GM10248 (cell line): ENCODE measurements at places on chromosomes 13 and 19.

- no peak for DNase-seq
Measured at GRCh38 chr13:24275041-24275440, 34.3 kb upstream of the C1QTNF9 start.

DNA sequence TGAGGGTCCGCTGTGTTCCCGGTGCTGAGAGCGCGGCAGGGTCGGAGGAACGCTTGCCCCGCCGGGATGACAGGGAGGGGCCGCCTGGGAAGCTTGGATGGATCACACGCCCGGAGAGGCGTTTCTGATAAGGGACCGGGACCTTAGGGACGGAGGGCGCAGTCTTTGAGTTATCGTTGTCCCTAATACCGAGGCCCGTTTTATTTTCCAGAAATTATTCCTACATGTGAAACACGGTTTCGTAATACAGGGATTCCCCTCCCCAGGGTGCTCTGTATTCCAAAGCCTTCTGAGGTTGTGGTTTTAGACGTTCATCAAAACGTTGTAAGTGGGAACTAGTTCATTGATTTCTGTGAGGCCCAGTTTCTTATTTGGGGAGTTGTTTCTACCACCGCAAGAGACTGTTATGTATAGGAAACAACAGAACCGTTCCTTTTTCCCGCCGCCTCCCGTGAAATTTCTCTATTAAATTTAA lies 752 bp downstream of the PDCD5 start:
- DNase-seq = no peak

DNA sequence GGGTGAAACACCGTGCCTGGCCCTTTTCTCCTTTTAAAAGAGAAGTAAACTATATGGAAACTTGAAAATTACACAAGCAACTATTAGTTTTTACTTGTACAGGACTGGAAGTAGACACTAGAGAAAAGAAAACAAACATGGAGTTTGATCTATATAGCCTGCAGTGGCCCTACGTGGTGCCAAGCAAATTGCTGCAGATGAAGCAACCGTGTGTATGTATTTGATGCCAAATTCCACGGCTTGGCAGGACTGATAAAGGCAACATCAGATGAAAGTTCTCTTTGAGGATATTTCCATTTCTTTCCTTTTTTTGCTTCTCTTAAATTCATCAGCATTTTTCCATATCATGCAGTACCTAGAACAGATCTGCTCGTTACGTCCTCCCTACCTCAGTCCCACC lies 49.8 kb downstream of the ATP8A2 start:
- no peak for DNase-seq

DNA sequence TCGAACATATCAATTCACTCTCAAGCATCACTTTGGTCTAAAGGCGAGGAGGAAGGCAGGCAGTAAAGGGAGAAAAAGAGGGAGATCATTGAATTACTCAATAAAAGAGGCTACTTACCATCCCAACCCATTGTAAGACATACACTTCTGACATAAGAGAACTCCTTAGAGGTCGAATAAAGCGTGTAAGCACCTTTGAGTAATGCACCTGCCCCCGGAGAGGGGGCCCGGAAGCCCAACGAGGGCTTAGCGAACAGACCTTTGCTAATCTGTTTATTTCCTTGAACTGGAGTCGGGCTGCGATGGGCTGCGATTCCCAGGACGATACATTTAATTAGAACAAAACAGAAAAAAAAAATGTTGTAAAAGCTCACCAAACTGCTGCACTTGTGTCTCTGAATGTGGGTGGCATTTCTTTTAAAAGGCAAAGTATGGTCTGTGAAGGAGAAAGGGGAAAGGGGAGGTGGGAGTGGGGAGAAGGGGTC lies 3.0 kb downstream of the ZC3H4 start:
- no peak for DNase-seq

- DNase-seq = no peak
Measured at GRCh38 chr19:41330946-41331678, 21.1 kb downstream of the CCDC97 start.

DNA sequence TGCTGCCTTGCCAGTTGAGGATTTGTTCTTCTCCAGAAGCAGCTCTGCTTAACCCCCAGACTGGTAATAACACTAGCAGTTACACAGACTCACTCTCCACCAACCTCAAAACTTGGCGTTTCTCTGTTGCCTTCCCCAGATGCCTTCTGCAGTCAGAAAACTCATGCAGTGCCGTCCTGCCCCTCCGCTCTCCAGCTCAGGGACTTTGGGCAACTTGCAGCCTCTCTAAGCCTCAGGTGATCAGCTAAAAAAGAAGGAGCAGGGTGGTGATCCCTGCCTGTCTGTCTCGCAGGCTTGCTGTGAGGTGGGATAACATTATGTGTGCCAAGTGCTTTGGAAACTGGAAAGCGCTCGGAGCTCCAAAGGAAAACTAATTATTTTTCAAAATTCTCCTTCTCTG lies 391.6 kb downstream of the HS6ST3 start:
- DNase-seq = no peak

DNA sequence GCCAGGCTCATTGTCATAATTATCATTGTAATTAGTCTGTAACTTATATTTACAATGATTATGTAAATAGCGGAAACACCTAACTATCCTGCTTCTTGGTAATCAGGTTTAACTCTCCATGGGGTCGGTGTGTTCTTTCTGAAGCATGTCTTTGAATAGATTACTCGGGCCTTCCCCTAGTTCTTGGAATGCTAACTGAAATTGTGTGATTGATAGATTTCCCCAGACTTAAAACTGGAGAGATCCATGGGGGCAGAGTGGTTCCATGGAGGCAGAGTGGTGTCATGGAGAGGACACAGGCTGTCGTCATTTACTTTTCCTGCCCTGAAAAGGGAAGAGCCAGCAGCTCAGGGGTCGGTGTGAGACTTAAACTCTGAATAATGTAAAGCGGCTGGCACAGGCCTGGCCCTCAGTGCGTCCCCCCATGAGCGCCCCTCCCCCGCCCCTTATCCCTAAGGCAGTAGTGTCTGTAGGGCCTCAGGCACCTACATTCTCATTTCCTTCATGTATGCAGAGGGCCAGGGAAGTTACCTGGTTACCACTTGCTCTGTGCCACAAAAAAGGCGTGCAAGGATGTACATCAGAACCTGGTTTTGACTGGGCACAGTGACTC lies 225.1 kb downstream of the TM9SF2 start:
- DNase-seq = no peak

GRCh38 chr13:20465218-20465879 lies 60.3 kb downstream of the CRYL1 start:
- no peak for DNase-seq

DNA sequence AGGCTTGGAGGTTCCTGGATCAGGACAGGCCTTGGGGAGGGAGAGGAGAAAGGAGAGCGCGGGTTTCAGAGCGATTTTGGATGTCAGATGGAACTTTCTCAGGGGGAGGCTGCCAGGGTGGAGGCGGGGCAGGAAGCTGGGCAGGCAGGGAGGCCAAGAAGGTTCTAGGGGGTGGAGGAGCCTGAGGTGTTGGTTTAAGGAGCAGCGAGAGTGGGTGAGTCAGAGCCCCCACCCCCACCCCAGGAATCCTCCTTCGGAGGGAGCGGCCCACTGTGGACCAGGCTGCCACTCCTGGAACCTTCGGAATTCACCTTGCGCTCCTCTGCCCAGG lies 15.9 kb upstream of the NOP53 start:
- DNase-seq = no peak

GRCh38 chr13:113203507-113204377 lies 4.7 kb downstream of the PCID2 start:
- no peak for DNase-seq

DNA sequence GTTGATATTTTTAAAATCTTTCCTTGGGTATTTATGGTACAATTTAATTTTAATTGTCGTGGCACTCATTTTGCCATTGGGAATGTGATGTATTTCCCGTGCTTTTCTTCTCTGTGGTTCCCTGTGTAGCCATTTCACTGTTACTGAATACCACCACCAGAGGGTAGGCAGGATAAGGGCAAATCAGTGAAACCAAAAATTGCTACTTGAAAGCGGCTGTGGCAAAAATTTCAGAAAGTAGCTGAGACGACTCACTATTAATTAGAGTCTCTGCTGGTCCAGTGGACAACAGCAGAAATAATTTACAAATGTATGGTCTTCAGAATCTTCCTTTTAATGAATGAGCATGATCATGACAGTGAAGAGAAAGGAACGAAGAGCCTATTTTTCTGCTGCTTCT lies 34.4 kb upstream of the MIR17HG start:
- DNase-seq = no peak

GRCh38 chr13:77345150-77345780 lies 18.4 kb upstream of the MYCBP2 start:
- peak; percentile 21 for DNase-seq

DNA sequence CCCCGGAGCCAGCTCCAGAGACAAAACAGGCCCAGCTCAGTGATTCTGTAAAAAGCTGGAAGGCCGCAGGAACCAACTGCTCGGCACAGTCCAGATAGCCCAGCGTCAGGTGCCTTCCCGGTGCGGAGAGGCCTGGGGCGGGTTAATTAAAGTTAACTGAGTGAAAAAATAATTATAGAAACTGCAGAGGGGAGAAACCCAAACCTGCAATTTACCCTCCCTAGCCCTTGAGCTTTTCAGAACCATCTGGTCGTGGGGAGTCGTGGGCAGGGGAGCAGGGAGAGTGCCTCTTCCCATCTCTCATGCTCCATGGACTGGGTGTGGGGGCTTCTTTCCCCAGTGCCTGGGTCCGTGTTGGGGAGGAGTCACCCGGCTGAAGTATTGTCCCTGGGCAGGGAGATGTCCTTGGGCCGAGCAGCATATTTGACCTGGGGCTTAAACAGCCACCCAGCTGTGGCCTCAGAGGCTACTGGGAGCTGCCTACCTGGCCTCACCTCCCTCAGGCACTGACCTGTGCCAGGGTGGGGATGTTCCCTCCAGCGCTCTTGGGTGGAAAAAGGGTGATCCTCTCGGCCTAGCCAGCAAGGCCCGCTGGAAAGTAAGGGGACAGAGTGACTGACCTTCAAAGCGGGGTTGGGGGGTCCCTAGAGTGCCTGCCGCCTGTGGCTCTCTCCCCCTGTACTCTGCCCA lies 65.9 kb downstream of the CHST8 start:
- DNase-seq = no peak

GRCh38 chr13:83692800-83693199 lies 189.5 kb downstream of the SLITRK1 start:
- no peak for DNase-seq

DNA sequence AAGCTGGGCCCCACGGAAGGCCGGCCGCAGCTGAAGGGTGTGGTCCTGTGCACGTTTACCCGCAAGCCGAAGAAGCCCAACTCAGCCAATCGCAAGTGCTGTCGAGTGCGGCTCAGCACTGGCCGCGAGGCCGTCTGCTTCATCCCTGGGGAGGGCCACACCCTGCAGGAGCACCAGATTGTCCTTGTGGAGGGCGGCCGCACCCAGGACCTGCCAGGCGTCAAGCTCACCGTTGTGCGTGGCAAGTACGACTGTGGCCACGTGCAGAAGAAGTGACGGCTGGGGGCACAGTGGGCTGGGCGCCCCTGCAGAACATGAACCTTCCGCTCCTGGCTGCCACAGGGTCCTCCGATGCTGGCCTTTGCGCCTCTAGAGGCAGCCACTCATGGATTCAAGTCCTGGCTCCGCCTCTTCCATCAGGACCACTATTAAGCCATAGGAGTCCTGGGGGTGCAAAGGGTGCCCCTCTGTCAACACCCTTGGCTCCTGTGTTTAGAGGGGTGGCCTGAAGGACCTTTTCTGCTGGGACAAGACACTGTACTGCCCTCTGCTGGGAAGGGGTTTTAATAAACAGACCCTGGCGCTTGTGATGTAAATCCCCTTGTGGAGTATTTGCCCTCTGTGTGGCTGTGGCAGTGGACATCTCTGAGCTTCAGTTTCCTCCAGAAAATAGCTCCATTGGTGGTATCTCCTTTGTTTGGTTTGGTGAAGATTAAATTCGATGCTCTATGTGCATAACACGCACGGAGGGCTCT lies 1.9 kb downstream of the MRPS12 start:
- no peak for DNase-seq

DNA sequence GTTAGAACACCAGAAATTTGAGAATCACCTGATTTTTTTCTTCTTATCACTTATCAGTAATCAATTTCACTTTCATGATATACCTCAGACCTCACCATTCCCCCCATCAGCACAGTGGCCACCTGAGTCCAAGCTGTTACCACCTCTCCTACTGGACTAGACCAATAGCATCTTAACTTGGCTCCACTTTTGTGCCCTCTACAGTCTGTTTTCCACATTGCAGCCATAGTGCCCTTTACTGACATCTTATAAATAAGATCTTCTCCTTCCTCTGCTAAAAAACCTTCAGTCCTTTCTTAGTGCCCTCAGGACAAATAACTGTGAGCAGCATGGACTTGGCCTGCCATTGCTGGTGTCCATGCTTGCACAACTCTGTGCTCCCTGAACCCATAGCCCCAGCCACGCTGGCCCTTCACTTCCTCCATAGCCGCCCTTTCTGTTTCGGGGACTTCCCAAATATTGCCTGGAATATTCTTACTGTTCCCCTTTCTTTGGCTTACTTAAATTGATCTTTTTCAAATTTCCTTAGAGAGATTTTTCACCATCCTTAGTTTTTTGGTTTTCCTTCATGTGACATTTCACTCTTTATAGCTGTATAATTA lies 380.8 kb downstream of the LMO7 start:
- peak; percentile 21 for DNase-seq

DNA sequence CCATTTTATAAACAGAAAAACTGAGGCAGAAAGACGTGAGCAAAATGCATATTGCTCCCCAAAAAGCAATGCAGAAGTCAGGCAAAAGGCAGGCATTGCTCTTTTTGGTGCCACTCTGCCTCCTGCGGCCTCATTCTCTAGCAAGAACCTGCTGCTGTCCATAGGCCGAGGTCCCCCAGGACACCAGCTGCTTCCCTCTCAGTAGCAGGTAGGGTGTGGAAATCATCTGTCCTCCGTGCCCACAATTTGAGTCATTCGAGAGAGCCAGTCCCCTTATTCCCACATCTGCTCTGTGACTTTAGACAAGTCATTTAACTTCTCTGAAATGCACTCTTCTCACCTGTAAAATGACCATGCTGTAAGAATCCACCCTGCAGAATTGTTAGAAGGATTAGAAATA lies 50.0 kb downstream of the TNFRSF19 start:
- no peak for DNase-seq

- peak; percentile 58 for DNase-seq
Measured at GRCh38 chr19:1999856-2000515, 15.5 kb downstream of the BTBD2 start.

DNA sequence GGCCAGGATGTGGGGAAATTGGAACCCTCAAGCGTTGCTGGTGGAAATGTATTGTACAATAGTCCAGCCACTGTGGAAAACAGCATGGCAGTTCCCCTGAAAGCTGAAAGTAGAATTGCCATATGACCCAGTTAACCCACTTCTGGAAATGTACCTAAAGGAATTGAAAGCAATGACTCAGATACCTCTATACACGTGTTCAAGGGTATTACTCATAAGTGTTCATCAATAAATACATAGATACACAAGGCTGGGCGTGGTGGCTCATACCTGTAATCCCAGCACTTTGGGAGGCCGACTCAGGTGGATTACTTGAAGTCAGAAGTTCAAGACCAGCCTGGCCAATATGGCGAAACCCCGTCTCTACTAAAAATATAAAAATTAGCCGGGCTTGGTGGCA lies 71.9 kb upstream of the IRS2 start:
- no peak for DNase-seq

DNA sequence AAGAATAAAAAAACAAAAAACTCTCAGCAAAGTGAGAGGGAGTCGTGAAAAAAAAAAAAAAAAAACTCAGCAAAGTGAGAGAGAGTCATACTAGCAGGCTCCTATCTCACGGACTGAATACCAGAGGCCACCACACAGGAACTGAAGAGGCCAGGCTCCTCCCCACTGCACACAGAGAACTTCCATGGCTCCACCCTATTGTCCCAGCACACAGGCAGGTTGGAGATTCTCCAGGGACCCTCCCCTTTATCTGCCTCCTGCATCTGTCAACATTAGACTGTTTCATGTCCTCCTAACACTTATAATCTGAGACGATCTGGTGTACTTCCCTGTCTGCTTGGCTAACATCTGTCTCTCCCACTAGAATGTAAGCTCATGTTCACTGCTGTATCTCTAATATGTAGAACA lies 37.0 kb upstream of the FARP1 start:
- no peak for DNase-seq
